ENCODE measurements at places on chromosomes 3 and 15.

DNA sequence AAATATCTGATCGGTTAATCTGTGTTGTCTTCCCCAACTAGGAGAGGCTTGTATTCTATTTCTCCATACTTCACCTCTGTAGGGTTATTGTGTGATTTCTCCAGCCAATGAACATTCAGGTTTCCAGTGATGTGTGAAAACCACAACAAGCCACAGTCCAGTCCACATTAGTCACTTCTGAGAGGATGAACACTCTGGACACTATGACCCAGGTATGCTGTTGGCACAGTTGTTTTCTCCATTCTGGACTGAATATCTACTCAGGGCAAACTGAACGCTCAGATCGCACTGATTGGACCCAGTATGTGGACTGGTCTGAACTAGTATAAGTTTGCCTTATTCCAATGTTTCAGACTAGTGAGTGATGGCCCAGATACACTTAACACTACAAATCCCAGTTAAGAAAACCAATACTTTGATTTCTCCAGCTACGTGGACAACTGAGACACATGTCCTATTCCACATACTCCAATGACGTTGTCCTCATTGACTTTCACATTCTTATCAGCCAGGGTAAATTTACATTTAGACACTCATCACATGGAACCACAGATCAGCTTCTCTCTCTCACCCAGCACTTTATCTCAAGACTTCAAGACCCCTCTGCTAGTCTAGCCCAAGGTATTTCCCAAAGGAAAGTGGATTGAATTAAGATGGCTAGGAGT lies 587.4 kb upstream of the SGO1 start:
- DNase-seq: no peak

- DNase-seq: no peak
Measured at GRCh38 chr3:12750223-12750622, 8.8 kb downstream of the TMEM40 start.

DNA sequence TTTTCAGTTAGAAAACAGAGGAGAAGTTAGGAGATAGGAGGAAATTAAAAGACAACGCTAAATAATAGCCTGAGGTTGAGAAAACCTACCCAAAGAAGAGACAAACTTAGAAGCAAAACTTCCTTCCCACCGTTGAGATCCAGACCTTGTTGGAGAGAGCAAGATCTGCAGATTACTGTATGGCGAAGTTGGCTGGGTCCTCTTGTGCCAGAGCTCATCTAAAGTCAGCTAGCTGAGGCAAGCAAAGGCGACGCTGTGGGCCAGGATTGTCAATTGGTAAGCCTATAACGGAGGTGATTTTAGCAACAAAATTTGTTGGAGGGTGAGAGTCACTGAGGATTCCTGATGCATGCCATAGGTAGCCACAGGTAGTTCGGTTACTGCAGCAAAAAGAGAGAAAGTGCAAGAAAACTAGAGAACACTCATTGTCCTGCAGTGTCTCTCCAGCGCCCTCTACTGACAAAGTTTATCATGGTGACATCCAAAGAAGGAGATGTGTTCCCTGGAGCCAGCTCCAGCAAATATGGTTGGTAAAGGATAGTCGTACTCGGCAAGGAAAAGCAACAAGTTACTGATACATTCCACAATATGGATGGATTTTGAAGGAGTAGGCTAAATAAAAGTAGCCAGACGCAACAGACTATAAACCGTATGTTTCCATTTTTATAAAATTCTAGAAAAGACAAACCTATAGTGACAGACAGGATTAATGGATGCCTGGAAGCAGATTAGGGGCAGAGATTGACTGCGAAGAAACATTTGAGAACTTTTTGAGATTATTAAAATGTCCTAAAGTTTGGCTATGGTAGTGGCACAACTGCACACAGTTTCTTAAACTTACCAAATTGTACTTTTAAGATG lies 9.8 kb upstream of the OR5K4 start:
- no peak for DNase-seq

- DNase-seq: no peak
Measured at GRCh38 chr15:64050281-64051092, 4.2 kb upstream of the DAPK2 start.

GRCh38 chr3:74033381-74033780 lies 408.6 kb upstream of the PDZRN3 start:
- DNase-seq: no peak

DNA sequence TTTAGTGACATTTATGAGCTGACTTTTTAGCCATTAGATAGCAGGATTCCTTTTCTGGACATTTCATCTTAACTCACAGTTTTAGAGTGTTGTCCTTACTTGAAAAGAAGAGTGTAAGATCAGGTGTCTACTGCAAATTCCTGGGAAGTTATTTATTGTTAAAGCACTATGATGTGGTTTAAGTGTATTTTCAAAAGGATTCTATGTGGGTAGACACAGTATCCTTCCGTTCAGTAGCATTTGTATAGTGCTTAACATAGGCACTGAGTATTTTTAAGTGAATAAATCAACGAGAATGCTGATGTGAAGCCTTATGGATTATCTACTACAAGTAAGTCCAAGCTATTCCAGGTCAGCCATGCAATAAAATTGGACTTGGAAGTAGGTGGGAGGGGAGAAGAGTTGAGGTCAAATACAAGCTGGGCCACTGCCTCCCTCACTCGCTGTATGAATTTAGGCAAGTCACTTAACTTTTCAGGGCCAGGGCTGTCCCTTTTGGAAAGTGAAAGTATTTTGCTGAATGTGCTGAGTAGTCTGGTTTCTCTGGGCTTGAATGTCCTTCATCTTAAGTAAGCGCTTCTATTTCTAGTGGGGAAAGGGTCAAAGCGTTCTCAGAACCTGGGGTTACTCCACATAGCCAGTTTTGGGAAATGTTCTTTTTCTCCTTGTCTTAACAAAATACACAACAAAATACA lies 48.6 kb downstream of the GAP43 start:
- DNase-seq: no peak

DNA sequence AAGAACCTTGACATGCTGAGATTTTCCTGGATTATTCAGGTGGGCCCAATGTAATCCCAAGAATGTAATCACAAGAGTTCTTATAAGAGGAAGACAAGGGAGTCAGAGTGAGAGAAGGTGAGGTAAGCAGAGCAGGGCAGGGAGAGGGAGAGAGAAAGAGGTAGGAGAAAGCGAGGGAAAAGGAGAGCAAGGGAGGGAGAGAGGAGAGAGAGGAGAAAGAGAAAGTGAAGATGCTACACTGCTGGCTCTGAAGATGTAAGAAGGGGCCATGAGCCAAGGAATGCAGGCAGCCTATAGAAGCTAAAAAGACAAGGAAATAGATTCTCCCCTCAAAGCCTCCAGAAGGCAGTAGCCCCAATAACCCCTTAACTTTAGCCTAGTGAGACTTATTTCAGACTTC lies 28.7 kb upstream of the FAM98B start:
- no peak for DNase-seq

DNA sequence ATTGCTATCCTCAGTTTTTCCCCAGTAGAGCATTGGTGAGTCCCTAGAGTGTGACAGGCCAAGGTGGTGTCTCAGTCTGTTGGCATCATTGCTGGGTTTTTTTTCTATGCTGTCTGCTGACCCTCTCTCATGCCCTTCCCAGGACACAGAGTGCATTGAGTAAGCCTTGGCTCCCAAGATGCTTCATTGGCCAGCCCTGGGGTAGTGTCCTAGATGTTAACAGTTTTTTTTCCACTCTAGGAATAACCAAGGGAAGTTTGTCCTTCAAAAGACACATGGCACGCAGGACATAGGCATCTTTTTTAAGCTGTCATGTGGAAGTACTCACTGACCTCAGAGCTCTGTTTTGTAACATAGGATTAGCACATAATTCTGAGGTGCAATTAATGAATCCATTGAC lies 19.5 kb downstream of the ADAMTSL3 start:
- no peak for DNase-seq

GRCh38 chr15:68423359-68424296 lies 8.3 kb downstream of the ITGA11 start:
- DNase-seq: no peak

- no peak for DNase-seq
Measured at GRCh38 chr15:73723191-73723590, 30.0 kb downstream of the INSYN1 start.

GRCh38 chr3:194690501-194691372 lies 5.1 kb downstream of the FAM43A start:
- DNase-seq: no peak

- DNase-seq: no peak
Measured at GRCh38 chr3:25433868-25434267, 5.8 kb downstream of the RARB start.

- DNase-seq: peak; percentile 5
Measured at GRCh38 chr3:107910713-107911259, 180.0 kb downstream of the CD47 start.

DNA sequence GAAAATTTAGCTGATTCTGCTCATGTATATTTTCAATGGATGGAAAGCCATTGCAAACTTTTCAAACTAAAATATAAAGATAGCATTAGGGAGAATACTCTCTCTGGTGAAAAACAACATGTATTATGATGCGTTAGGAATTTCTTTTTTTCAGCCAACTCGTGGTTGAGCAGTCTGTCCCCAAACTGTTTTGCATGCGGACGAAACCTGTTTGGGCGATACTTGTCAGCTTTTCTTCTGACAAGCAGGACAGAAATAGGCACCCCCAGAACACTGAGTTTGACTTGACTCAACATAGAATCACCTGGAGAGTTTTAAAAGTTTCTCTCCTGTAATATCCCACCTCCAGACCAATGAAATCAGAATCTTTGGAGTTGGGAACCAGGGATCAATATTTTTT lies 417.5 kb upstream of the TPRG1 start:
- DNase-seq: no peak

DNA sequence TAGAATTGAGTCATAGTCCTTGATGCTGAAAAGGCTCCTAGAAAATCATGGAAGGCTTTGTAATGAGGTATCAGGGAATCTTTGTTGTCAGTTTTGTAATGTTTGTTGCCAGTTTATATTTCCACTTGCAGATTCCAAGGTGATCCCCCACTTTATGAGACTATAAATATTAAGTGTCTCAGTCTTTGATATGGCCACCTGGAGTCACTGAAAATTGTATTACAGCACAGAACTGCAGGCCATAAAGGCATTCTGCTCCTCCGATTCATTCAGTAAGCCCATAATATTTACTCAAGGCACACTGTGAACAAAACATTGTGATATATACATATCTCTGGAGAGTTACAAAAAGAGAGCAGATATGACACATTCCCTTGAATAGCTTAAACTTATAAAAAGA lies 457.8 kb upstream of the ZNF385D start:
- no peak for DNase-seq

GRCh38 chr3:171192176-171192854 lies 165.8 kb upstream of the SLC2A2 start:
- no peak for DNase-seq

GRCh38 chr3:98359993-98360675 lies 6.5 kb downstream of the OR5K4 start:
- no peak for DNase-seq

- DNase-seq: no peak
Measured at GRCh38 chr3:141275032-141275422, 43.4 kb downstream of the PXYLP1 start.

GRCh38 chr3:106341586-106342162 lies 472.9 kb upstream of the CBLB start:
- no peak for DNase-seq

DNA sequence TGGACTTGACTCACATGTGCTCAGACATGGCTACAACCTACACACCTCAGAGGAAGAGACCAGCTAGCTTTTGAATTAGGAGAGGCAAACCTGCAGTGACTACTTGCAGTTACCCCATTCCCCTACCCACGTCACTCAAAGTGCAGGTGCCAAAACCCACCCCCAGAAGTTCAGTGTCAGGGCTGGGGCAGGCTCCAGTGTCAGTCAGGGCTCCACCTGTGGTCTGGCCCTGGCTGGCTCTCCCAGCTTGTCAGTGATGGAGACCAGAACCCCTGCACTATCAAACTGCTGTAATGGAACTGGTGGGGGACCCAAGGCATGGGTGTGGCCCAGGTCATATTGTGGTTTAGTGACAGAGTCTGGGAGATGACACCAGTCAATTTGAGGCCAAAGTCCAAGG lies 32.6 kb upstream of the SLC41A3 start:
- no peak for DNase-seq

DNA sequence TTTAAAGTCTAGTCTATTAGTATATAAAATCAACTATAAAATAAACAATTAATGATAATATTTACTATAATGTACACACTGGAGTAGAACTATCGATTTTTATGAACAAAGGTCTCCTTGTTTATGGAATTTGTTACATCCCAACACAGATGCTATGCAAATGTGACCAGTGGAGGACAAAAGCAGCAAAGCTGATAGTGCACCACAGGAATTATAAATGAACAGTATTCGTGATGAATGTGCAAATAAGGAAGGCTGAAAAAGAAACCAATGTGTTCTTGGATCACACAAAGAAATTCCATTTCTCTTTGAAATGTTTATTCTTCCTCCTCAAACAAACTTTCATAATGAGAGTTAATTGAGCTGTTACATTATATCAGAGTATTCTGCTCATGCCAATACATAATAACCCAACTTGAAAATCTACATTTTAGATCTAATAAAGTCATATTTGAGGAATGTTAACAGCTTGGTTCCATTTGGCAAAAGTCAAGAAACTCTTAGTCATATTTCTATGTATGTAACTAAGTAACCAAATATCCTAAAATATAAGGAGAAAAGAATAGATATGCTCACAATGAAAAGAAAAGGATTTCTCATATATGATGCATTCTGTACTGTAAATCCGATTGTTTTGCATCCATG lies 79.3 kb downstream of the NEK10 start:
- no peak for DNase-seq

GRCh38 chr3:192239956-192240355 lies 487.4 kb downstream of the FGF12 start:
- no peak for DNase-seq

DNA sequence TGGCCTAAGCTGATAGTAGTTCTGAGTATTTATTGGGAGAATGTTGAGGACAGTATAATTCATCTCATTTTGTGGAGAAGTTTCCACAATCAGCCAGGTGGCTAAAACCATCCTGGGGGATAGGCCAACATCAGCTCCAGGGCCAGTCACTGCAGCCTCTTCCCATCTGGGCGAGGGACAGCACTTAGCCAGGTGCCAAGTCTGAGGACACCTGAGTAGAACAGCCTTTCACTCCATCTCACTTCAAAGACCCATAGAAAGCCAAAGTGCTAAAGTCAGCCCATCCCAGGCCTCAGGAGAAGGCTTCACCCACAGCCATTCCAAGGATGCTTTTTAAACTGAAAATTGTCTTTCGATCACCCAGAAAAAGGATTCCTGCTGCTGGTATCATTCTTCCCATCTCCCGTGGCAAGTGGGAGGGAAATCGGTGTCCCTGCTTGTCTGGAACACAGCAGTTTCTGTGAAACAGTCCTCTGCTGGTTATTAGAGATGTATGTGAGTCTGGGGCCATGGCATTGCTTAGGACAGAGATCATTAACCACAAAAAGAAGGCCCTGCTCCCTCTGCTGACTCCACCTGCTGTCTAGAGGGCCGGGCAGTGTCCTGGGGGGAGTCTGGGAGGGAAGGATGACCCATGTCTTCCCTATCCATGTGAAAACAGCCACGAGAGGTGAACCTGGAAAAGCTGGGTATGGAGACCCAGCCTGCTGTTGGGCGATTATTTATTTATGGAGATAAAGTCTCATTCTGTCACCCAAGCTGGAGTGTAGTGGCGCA lies 9.6 kb downstream of the CALML4 start:
- DNase-seq: no peak
